ENCODE measurements at places on chromosomes 3 and 15.

- peak; percentile 4 for DNase-seq
Observed at GRCh38 chr3:17942856-17943255, 200.4 kb upstream of the TBC1D5 start.

DNA sequence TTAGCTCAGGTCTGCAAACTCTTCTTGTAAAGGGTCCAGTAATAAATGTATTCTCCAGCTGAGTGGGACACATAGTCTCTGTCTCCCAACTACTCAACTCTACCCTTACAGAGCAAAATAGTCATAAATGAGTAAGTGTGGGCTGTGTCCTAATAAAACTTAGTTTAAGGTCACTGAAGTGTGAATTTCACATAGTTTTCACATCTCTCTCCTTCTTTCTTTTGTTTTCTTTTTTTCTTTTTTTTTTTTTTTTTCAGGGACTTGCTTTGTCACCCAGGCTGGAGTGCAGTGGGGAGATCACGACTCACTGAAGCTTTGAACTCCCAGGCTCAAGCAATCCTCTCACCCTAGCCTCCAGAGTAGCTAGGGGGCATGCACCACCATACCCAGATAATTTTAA is 1.9 kb upstream of the ACTL6A start:
- no peak for DNase-seq

DNA sequence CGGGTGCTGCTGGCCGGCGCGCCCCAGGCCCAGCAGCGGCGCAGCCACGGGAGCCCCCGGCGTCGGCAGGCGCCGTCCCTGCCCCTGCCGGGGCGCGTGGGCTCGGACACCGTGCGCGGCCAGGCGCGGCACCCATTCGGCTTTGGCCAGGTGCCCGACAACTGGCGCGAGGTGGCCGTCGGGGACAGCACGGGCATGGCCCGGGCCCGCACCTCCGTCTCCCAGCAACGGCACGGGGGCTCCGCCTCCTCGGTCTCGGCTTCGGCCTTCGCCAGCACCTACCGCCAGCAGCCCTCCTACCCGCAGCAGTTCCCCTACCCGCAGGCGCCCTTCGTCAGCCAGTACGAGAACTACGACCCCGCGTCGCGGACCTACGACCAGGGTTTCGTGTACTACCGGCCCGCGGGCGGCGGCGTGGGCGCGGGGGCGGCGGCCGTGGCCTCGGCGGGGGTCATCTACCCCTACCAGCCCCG is 777 bp downstream of the LOXL1 start:
- DNase-seq, result no peak

GRCh38 chr3:149547413-149547812 is 72.9 kb downstream of the TM4SF4 start:
- no peak for DNase-seq

DNA sequence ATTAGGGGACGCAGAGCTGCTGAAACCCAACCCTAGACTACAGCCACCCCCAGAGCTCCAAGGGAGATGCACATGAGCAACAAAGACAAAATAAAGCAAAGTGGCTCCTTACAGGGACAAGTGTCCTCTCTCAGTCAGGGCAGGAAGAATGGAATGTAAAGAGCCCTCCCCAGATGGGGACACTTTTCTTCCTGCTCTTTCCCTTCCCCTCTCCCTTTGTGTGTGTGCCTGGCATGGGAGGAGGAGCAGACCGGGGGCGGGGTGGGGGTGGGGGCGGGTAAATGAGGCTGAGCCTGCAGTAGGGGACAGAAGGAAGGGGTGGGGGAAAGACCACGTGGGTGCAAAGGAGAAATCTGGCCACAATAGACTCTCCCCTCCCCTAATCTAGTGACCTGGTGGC is 37.4 kb downstream of the ACAA1 start:
- no peak for DNase-seq

DNA sequence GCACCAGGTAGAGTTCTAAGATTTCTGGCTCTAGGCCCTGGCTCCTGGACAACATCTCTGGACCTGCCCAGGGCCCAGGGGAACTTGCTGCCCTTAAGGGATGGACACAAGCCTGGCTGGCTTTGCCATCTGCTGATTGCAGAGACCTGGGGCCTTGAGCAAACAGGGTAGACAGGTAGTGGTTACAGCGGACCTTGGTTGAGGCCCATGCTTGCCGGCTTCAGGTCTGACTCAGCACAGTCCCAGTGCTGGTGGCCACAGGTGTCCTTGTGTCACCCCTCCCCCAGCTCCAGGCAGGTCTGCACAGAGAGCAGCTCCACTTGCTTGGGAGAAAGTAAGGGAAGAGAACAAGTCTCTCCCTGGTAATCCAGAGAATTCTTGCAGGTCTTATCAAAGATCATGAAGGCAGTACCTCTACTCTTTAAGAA is 15.9 kb upstream of the ACTL6A start:
- no peak for DNase-seq

GRCh38 chr3:27978440-27978839 is 256.3 kb upstream of the EOMES start:
- no peak for DNase-seq

All from AG09309 (cell line).